ENCODE measurements at places on chromosomes 5 and 9.

GRCh38 chr9:108961151-108961550, 27.0 kb downstream of the ABITRAM start:
- DNase-seq: no peak

- DNase-seq: no peak
These were observed 6.0 kb upstream of the EFNA5 start for GRCh38 chr5:107676702-107677101.

GRCh38 chr5:167814828-167815227, 476.6 kb upstream of the WWC1 start:
- no peak for DNase-seq

GRCh38 chr5:136195971-136196820, 3.2 kb upstream of the SMIM32 start:
- no peak for DNase-seq
